ENCODE measurements at places on chromosomes 1 and 21.

DNA sequence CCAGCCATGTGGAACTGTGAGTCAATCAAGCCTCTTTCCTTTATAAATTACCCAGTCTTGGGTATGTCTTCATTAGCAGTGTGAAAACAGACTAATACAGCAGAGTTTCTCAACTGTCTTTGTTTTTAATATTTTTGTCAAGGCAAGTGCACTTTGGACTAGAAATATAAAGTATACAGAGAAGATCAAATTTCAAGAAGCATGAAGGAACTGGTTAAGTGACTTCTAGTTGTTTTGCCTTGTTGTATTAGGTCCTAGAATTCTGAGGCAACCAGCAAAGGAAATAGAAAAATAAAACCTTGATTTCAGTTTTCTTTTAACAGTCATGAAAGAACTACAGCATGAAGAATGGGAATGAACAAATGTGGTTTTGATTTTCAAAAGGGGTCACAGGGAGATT, 131.1 kb upstream of the PTGFR start:
- no peak for DNase-seq

DNA sequence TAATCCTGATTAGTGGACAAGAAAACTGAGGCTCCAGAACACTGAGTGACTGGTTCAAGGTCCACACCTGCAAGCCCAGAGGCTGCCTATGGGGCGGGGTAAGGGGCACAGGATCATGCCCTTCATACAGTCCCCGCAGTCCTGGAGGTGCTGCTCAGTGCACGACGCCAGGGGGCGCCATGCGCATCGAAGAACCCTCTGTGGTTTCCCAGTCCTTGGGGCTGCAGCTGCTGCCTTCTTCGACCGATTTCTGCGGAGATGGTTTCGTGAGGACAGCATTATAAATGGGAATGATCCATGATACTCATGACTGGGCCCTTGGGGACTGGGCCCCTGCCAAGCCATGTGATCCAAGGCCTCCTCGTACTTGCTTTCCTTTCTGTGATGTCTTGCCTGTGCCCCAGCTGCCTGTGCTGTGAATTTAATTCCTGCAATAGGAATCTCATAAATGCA, 37.1 kb upstream of the ARHGEF10L start:
- peak; percentile 93 for DNase-seq

DNA sequence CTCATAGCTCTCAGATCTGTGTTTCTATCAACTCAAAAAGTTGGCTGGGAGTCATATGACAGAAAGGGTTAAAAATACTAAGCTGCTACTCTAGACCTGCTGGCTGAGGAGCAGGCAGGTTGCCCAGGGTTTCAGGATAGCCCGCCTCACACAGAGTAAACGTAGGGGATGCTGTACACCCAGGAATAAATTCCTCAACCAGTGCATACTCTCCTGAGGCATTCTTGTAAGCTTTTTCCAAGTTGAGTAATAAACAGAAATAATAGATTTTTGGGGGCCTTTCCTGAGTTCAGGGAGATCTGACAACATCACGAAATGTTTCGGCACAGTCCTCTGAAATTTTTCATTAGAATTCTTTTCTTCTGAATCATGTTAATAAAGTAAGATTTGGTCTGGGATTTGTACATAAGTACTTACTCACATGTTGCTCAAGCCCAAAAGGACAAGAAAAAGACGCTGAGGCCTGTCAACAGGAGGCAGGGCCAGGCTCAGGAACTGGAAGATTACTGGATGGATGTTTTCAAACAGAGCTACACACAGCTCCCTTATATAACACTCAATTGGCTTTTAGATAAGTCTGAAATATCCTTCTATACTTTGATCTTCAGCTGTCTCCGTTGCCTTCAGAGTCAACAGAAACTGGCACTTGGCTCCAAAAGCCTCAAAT, 41.0 kb downstream of the TGFBR3 start:
- peak; percentile 65 for DNase-seq

DNA sequence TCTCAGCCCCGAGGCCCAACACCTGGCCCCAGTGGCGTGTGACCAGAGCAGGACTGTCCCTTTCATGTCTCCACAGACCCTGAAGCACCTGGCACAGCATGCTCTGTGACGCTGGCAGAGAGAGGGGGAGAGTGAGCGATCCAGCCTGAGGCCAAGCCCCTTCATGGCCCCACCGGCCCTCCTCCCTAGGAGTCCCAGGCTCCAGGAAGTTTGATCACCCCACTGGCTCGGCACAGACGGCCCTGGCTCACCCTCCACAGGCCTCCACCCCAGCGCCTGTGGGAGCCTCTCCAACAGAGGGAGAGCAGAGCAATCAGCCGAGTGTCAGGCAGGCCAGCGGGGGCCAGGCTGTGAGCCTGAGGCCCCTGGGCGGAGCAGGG, 11.0 kb downstream of the SH3BGRL3 start:
- peak; percentile 63 for DNase-seq

GRCh38 chr1:178607718-178608408, 95.0 kb downstream of the TEX35 start:
- DNase-seq: no peak

DNA sequence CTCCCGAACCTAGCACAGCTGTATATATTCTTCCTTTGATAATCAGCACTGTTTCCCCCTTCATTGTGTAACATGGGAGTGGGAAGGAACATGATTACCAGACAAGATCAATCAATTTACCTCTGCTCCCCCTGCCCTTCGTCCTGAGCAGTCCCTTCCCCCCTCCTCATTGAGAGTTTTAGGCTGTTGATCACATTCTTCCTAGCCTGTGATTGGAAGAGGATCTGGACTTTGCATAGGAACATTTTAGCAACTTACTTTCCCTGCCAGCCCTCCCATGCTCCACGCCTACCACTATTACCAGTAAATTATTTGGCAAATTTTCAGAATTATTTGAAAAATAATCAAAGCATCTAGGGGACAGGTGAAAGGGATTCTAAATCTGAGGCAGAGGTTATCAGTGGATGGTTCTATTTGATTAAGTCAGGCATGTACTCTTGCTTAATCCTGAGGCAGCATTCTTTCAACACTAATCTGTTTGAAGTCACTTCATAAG, 62.7 kb upstream of the ABCD3 start:
- no peak for DNase-seq

DNA sequence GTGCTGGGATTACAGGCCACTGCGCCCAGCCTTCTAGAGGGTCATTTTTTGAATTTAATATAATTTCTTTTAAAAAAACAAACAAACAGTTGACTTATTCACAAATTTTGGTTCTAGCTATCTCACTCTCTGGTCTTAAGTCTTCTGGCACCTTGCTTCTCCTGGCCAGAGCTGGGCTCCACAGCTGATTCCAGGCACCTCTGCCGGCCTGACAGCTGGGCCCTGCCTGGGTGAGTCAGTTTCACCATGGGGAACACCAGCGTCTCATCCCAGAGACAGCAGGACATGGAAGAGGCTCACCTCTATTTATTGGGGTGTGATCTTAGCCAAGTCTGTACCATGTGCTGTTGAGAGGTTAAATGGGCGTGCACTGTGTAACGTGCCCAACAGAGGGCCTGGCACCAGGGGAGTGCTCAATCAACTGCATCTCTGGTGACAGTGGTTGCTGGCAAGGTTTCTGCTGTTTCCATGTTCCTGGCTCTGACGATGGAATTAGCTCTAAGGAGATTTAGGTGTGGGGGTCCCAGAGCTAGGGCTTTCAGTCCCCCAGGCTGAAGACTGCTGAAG, 956 bp downstream of the CPLANE2 start:
- peak; percentile 53 for DNase-seq

DNA sequence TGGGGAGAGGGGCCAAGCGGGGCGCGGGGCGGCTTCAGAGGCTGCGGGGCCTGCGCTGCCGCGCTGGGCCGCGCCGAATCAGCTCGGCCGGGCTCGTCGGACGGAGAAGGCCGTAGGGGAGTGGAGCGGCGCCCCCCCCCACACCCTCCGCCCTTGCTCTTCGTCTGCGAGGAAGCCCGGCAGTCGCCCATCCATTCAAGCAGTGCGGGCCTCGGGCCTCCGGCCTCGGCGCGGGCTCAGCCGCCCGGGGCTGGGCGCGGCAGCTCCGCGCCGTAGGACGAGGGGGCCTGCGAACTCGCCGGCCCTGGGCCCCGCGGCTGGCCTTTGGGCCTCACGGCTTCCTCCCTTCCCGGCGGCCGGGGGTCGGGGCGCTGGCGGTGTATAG, 564 bp downstream of the CTPS1 start:
- DNase-seq: no peak

DNA sequence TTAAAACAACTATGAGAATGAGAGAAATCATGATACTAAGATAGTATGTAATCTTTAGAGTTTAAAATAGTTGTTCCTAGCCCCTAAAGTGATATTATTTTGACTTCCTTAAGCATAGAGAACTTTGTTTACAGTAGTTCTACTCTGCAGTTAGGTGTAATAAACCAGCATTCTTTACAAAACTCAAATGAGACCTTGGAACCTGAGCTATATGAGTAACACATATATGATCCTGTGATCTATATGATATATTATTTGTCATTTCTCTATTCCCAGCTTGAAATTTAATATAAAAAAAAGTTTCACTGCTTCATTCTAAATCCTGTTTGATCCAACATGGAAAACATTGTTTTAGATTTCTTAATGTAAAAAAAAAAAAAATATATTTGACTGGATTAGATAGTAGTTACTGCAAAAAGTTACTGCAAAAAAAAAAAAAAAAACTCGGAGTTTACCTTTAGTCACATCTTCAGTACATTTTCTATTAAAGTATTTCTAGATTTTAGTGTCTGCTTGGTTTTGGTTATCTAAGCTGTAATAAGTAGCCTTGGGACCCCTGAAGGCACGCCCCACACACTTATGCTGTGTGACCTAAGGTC, 463.8 kb downstream of the USP25 start:
- no peak for DNase-seq

DNA sequence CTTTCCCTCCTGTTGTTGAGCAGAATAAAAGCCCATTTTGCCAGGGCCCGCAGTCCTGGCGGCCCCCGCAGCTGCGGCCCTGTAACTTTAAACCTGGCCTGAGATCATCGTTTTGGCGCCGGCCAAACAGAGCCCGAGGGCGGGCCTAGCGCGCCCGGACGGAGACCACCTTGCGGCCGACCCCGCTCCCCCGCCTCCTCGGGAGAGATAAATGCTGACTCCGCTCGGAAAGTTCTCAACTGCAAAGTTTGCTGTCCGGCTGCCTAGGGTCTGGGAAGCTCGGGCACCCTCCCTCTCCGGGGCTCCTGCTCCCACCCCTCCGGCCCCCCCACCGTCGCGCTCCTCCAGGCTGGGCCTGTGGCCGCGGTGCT, at the start of gene PDPN:
TSS of gene PDPN (plus strand) at position 238 of the 371 bp plus-strand sequence. CDS start 202 bp downstream, outside the sequence.
- DNase-seq: peak; percentile 69

DNA sequence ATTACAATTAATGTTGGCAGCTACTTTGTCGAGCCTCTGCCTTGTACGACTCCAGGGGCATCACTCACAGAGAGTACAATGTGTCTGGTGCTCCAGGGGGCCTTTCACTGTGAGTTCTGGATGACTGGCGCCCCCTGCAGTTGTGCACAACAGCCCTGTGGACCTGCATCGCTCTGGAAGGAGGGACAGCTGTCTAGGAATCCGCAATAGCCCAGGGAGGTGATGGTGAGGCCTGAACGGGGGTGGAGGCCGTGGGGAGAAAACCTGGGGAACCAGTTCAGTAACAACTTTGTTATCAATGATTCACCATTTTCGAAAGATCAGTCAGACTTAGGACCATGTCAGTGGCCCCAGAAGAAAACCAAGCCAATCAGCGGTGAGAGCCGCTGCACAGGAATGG, 189.1 kb downstream of the KAZN start:
- DNase-seq: no peak

DNA sequence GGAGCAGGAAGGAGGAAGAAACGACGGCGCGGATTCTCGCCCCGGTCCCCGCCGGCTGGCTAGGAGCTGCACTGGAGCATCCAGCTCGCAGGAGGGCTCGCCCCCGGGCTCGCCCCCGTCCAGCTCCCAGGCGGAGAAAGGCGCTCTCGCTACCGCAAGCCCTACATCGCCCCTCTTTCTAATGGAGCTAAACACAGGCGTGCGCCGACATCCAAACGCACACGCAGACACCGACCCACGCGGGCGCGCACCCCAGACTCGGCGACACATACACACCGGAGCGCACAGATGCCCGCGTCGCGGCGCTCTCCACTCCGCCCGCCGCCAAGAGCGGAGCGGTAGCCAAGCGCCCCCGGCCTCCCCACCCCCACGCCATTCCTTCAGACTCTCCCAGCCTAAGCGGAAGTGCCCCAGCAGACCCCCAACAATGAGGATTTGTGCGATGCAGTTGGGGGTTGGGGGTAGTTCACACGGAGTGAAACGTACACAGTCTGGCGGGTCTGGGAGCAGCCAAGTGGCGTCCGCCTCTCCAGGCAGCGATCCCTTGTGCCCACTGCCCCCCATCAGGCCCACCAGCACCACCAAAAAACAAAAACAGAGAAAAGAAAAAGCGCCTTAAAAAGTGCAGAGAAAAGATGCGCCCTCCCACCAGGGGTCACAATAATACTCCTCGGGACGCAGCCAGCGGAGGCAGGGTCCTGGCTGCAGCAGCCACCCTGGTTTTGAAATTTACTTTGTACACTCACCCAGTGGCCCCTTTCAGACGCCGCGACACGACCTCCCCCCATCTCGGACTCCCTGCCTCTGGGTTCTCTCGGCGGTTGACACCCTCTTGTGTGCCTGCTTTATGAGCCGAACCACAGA, 1.4 kb downstream of the DAB1 start:
- peak; percentile 41 for DNase-seq

Measured in Right ventricle myocardium superior (tissue), 1 donor.